ENCODE measurements at places on chromosomes 16 and 17.

- no peak for DNase-seq
Measured at GRCh38 chr16:53829186-53829747, 125.3 kb downstream of the FTO start.

- no peak for DNase-seq
Measured at GRCh38 chr16:346587-346986, 5.9 kb downstream of the AXIN1 start.

DNA sequence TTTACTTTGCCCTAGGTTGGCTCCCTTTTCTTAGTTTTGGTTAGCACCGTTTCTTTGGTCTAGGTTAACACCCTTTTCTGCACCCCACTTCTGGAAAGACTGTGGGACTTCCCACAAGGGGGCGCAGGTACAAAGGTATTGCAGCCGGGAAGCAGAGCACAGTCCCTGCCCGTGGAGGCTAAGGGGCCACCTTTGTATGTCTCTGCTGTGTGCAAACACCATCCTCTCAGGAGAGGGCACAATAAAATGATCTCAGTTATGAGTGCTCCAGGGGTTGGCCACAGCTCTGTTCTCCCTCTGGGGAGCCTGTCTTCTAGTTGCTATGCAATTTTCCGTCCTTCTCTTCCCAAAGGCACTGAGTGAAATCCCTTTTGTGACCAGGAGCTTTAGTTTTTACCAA is 28.4 kb upstream of the TMC5 start:
- no peak for DNase-seq

- DNase-seq = no peak
Measured at GRCh38 chr16:12576878-12577277, 226.8 kb downstream of the CPPED1 start.

DNA sequence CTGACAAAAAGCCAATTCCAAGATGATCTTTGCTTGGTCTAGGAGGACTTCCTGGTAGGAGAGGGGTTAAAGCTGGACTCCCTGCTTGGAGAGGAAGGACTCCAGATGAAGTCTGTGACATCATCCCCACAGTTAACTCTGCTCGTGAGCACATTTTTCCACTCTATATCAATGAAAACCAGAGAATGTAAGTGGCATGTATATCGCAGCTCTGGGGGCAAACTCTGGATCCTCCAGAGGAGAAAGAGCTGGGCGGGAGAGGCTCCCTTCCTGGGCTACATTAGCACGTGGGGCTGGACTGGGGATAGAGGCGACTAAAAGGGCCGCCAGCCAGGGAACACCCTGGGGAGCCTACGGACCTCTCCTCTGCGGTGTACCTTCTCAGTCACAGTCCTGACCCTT is 34.1 kb downstream of the HIC1 start:
- peak; percentile 32 for DNase-seq

DNA sequence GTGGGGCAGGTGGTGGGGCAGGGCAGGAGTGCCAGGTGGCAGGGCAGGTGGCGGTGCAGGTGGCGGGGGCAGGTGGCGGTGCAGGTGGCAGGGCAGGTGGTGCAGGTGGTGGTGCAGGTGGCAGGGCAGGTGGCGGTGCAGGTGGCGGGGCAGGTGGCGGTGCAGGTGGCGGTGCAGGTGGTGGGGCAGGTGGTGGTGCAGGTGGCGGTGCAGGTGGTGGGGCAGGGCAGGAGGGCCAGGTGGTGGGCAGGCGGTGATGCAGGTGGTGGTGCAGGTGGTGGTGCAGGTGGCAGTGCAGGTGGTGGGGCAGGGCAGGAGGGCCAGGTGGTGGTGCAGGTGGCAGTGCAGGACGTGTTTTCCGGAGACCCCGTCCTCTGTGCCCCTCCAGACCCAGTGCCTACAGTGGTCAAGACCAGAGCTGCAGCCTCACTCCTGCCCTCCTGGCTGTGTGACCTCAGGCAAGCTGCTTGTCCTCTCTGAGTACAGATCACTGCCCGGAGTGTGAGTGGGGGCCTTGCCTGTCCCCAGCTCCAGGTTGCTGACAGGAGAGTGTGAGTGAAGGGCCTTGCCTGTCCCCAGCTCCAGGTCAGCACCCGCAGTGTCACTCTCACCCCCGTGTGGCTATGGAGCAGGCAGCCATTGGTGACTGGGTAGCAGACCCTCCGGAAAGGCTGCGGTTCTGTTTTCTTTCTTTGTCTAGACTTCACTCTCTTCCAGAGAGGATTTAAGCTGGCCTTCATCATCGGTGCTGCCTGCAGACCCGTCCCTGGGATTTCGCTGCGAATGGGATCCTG is 16.1 kb upstream of the NPTX1 start:
- no peak for DNase-seq

- DNase-seq = no peak
Measured at GRCh38 chr17:7072406-7072805, 7.6 kb downstream of the CLEC10A start.

- DNase-seq = no peak
Measured at GRCh38 chr16:51540259-51540658, 389.2 kb upstream of the SALL1 start.

DNA sequence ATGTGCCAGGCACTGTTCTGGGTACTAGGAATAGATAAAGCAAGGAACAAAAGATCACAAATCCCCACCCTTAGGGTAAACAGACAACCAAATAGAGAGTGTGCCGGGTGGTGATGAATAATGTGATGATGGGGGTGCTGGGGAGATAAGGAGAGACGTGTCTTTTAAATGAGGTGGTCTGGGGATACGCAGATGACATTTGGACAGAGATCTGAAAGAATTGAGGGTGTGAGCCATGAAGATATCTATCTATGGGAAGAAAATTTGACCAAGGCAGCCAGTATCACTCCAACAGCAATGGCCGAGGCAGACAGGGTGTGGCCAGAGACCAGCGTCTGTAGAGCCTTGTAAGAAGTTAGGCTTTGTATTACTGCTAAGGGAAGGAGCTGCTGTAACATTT is 165.3 kb downstream of the MRTFB start:
- DNase-seq = no peak

DNA sequence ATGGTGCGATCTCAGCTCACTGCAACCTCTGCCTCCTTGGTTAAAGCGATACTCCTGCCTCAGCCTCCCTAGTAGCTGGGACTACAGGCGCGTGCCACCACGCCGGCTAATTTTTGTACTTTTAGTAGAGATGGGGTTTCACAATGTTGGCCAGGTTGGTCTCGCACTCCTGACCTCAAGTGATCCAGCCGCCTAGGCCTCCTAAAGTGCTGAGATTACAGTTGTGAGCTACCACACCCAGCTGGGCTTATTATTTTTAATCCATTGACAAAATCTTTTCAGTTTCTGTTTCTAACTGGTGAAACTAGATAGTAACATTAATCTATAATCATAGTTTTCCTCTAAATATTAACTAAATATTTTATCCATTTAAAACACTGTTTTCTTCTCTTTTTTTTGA is 5.9 kb downstream of the FAM234A start:
- DNase-seq = no peak

- no peak for DNase-seq
Measured at GRCh38 chr16:78664811-78665772, 565.6 kb downstream of the WWOX start.

GRCh38 chr17:35449371-35449931 is 885 bp upstream of the SLFN13 start:
- DNase-seq = no peak

Data from amniotic stem cell (primary cell).